ENCODE measurements at places on chromosomes 1 and 21.
A peak's percentile ranks its signal among the peaks of the same experiment; 100 is the strongest.

DNA sequence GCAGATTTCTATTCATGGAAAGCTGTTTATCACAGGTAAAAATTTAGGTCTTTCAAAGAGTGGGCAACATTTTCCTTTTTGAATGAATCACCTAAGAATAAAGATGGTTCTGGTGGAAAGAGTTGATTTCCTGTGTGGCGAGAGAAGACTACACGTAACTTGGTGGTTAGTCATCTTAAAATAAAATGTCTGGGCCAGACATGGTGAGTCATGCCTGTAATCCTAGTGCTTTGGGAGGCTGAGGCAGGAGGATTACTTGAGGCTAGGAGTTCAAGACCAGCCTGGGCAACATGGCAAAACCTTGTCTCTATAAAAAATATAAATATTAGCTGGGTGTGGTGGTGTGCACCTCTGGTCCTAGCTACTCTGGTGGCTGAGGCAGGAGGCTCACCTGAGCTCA is 65.7 kb downstream of the DISP1 start:
- DNase-seq: no peak

GRCh38 chr1:40808002-40808401 is 24.4 kb downstream of the KCNQ4 start:
- DNase-seq: no peak

- DNase-seq: no peak
These were observed 75.8 kb downstream of the CTH start for GRCh38 chr1:70486676-70487458.

DNA sequence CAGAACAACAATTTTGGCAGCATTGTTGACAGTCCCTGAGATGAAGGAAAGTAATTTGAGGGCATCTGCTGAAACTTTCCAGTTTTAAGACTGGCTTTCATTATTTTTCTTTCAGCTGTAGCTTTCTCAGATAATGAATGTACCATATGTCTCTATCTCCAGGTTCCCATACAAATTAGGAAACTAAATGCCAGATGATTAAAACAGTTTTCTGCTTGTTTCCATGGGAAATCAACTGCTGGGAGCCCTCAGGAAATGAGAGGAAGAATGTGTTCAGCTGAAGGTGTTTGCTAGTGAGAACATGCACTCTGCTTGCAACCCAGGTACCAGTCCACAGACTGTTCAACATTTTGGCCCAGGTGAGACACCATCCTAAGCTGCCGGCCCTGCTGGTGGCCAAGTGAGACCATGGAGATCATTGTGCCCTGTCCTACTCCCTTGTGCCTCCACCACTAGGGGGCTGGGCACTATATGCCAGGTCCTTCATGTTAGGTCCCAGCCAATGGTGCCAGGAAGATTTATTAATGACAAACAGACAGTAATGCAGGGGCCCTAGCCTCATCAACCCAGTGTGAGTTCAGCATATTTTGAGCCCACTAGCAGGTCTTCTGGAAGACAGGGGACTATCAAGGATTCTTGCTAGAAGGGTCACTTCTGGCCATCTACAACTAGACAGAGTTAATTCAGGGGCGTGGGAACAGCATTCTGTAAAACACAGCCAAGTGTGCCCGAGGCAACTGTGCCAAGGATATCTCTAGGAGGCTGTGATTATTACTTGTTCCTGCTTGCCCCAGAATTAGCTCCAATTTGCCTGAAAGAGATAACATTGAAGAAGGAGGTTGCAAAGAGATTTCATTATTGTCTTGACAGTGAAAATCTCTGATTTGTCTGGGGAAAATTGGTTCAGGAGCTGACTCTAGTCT is 17.0 kb upstream of the LRRC8C start:
- DNase-seq: no peak

GRCh38 chr1:152166966-152167365 is 7.9 kb upstream of the RPTN start:
- DNase-seq: no peak

GRCh38 chr1:160542303-160542945 is 19.4 kb upstream of the SLAMF6 start:
- DNase-seq: no peak

DNA sequence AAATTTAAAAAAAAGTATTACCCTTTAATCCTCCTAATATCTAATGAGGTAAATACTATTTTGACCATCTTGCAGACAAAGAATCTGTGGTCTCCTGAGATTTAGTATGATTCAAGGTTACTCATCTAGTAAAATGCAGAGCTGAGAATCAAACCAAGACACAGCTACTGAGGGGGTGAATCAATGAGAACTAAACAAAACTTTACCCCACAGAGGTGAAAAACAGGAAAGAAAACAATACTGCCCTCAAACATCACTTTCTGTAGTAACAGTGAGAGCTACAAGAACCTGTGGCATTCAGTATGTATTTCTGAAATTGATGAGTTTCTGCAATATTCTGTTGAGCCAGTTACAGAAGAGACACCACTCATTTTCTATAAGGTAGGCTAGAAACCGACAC is 85.1 kb downstream of the JAK1 start:
- no peak for DNase-seq

GRCh38 chr1:20318971-20319370 is 28.3 kb downstream of the VWA5B1 start:
- DNase-seq: no peak

DNA sequence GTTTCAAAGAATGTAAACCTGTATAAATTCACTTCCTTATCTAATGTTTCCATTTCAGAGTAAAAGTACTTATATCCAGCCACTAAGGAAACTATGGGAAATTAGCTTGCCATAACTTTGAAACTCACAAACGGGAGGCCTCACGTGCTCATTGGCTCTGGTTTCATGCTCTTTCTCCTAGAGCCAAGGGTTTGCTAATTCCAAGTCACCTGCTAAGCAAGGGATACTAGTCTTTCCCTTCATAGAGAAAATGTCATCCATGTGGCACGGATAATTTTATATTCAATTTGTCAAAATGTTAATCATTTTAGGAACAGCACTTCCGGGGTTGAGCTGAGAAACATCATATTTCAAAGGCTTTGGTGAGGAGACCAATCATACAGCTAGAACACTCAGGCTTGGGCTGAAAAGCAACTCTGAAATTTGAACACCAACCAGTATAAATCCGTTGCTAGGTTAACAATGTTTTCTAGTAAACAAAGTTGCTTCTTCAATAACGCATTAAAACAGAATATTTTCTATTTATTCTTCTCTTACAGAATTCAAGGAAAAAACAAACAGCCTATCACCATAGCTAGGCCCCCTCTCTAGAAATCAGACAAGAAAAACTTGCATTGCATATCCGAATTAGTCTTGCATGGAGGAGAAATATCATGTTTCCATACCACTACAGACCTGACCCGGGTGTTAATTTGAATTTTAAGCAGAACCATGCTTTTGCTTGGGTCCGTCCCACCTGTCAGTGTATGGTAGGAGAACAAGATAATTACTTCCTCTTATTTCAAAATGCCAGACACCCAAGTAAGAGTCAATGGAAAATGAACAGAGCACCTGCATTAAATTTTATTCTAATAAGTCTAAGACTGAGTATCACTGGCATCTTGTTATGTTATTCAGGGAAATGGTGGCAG is 196.1 kb upstream of the ESRRG start:
- DNase-seq: no peak

DNA sequence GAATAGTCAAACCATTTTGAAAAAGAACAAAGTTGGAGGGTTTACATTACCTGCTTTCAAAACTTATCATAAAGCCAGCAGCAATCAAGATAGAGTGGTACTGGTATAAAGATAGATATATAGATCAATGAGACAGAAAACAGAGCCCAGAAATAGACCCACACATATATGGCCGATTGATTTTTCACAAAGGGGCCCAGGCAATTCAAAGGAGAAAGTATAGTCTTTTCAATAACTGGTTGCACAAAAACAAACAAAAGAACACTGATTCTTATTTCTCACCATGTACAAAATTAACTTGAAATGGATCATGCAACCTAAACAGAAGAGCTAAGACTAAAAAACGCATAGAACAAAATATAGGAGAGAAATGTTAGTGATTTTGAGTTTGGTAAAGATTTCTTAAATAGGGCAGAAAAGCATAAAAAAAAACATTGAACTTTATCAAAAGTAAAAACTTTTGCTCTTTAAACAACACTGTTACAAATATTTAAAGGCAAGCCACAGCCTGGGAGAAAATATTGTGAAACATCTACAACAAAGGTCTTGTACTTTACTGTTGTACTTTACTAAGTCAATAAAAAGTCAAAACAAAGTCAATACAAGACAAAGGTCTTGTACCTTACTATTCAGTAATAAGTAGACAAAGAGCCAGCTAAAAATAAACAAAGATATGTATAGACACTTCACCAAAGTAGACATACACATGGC is 50.2 kb downstream of the ST3GAL3 start:
- DNase-seq: no peak

- DNase-seq: no peak
These were observed 41.8 kb downstream of the SGIP1 start for GRCh38 chr1:66575739-66576138.

- no peak for DNase-seq
These were observed 355.0 kb upstream of the DUSP10 start for GRCh38 chr1:222096883-222097282.

GRCh38 chr1:232211149-232211548 is 418.8 kb downstream of the SIPA1L2 start:
- no peak for DNase-seq

DNA sequence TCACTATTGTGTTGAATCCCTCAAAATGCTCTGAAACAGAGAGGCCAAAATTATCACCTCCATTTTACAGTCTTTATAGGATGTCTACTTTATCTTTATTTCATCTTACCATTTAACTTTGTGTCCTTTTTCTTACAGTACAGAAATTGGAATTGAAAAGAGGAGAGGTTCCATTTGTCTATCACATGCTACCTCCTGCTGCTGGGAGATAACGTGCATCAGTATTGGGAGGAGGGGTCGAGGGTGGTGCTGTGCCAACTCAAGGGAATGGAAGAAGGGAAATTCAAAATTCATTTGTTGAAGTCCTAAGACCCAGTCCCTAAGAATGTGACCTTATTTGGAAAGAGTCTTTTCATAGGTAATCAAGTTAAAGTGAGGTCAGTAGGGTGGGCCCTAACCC is 85.3 kb downstream of the HHIPL2 start:
- DNase-seq: no peak

DNA sequence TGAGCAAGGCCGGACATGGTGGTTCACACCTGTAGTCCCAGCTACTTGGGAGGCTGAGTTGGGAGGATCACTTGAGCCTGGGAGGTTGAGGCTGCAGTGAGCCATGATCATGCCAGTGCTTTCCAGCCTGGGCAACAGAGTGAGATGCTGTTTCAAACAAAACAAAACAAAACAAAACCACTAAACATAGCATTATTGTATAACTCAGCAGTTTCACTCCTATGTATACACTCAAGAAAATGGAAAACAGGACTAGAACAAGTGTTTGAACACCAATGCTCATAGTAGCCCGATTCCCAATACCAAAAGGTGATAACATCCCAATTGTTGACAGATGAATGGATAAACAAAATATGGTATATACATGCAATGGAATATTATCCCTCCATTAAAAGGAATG is 1.3 kb upstream of the SPATA21 start:
- DNase-seq: no peak

GRCh38 chr1:84282780-84283333 is 18.7 kb upstream of the SAMD13 start:
- no peak for DNase-seq

DNA sequence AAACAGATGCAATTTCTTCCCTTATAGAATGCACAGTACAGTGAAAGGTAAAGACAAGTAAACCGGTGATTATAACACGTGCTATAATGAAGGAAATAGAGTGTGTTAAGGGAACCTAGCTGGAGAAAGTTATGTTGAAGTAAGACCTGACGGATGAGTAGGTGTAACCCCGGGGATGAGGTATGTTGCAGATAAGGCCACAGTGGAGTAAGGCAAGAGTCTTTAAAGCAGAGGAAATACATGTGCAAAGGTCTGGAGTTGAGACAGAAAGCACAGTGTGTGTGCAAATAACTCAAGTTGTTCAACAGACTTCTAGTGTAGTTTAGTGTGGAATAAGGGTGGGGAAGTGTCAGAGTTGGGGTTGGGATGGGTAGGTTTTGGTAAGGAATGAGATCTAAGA is 2.9 kb downstream of the DBT start:
- no peak for DNase-seq

DNA sequence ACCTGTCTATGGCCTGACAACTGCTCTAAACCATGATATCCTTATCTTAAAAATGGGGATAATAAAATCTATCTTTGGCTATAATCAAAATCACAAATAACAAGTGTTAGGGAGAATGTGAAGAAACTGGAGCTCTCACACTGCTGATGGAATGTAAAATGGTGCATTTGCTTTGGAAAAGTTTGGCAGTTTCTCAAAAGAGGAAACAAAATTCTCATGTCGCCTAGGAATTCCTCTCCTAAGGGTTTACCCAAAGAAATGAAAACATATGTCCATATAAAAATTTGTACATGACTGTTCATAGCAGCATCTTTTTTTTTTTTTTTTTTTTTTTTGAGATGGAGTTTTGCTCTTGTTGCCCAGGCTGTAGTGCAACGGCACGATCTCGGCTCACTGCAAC is 64.3 kb downstream of the ZNF281 start:
- no peak for DNase-seq

GRCh38 chr1:205141236-205142101 is 19.7 kb upstream of the RBBP5 start:
- DNase-seq: peak; percentile 32

DNA sequence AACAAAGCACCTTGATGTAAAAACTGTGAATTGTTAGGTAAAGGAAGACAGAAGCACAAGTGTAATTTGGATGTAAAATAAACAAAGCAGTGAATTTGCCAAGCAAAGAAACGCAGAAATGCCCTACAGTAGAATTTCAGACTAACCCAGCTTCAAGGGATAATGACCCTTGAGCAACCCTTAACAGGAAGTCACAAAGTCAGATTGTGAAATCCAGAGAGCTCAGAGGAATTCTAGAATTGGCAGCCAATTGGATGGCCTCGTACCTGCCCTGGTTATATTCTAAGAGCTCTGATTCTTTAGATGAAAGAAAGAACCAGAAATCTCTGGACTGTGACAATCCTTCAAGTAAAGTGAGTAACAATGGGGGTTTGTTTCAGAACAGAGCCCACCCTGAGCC is 152.7 kb upstream of the CHRM3 start:
- DNase-seq: no peak

- no peak for DNase-seq
These were observed 184.2 kb upstream of the RAB4A start for GRCh38 chr1:229086686-229087085.

GRCh38 chr1:228753786-228754360 is 18.6 kb downstream of the RHOU start:
- DNase-seq: no peak

GRCh38 chr1:69377507-69377906 is 190.2 kb upstream of the LRRC7 start:
- DNase-seq: no peak
